GM23338 (cell line): ENCODE measurements at places on chromosomes 11 and 22. TPM values are rescaled to one million over a fixed set of nuclear protein-coding genes. Genes with fewer than 3 reads are reported as not detected.

BCO2 gene
- total RNA-seq, result 0.63 and 1.4 TPM in 2 replicates

- no peak overlapping the region for H3K27ac ChIP-seq
- H3K36me3 ChIP-seq, result no peaks in the 10 kb centered on the region
- no peaks in the 10 kb centered on the region for H3K4me1 ChIP-seq
- no peak overlapping the region for H3K4me3 ChIP-seq
Observed at GRCh38 chr11:90178751-90179150, 44.1 kb downstream of the CHORDC1 start.

- no peaks in the 10 kb centered on the region for H3K36me3 ChIP-seq
- no peak overlapping the region for H3K4me3 ChIP-seq
- no peaks in the 10 kb centered on the region for H3K27me3 ChIP-seq
- H3K27ac ChIP-seq, result peak overlapping the region; percentile 86; the same call in 1 of the 2 replicates
Observed at GRCh38 chr11:68399916-68400315, 60.6 kb upstream of the PPP6R3 start.

DNA sequence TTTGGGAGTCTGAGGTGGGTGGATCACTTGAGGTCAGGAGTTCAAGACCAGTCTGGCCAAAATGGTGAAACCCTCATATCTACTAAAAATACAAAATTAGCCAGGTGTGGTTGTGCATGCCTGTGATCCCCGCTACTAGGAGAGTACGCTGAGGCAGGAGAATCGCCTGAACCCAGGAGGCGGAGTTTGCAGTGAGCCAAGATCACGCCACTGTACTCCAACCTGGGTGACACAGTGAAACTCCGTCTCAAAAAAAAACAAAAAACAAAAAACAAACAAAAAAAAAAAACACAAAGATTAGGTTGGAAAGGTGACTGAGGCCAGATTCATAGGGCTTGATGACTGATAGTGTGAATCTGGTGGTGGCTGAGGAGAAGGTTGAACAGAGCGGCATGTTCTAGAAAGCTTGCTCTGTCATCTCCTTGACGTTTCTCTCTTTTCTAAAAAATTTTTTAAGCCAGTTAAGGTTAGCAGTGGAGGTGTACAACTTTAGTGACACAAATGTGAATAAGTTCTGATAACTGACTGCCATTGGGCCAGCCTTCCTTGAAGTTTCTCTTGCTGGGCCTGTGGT, 40.9 kb downstream of the TXN2 start:
- H3K4me1 ChIP-seq, result peaks cover 10% of the 10 kb centered on the region
- no peak for DNase-seq
- H3K36me3 ChIP-seq, result no peaks in the 10 kb centered on the region
- H3K27ac ChIP-seq, result no peak overlapping the region
- H3K27me3 ChIP-seq, result no peaks in the 10 kb centered on the region

GUCY1A2 gene
- total RNA-seq, result 0.93 and 1.4 TPM in 2 replicates

GRCh38 chr22:31662668-31663037, 638 bp upstream of the PISD start:
- peak overlapping the region; percentile 98 for H3K4me3 ChIP-seq
- no peaks in the 10 kb centered on the region for H3K36me3 ChIP-seq
- no peak for DNase-seq
- no peaks in the 10 kb centered on the region for H3K27me3 ChIP-seq
- peak overlapping the region; percentile 46 for H3K27ac ChIP-seq

SYVN1 gene
- total RNA-seq, result 28.3 and 28.7 TPM in 2 replicates

TCF20 gene
- 57.5 and 68.7 TPM in 2 replicates for total RNA-seq

- DNase-seq, result no peak
- no peak overlapping the region for H3K4me3 ChIP-seq
- peaks cover 37% of the 10 kb centered on the region for H3K4me1 ChIP-seq
- H3K27ac ChIP-seq, result no peak overlapping the region
- no peaks in the 10 kb centered on the region for H3K27me3 ChIP-seq
Observed at GRCh38 chr11:59818572-59818971, 8.0 kb upstream of the MRPL16 start.

RASD2 gene
- total RNA-seq, result 3.2 and 3.6 TPM in 2 replicates

DNA sequence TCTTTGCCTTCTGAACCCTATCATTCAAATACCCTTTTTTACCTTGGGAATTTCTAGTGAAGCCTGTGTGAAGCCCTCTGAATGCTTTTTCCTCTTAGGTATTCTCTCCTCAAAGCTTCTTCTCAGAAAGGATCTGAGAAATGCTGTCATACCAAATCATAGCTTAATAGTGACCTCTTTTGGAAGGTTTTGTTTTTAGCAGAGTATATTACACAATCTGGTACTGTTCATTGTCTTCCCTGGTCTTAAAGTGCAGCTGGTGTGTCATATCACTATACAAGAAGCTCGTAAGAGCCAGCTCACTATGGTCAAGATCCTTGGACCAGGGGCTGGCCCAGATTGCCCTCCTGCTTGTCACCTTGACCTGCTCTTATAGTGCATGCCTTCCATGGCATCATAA, 204.4 kb upstream of the ANO5 start:
- no peak overlapping the region for H3K4me3 ChIP-seq
- no peaks in the 10 kb centered on the region for H3K36me3 ChIP-seq
- DNase-seq, result no peak
- no peaks in the 10 kb centered on the region for H3K27me3 ChIP-seq
- H3K27ac ChIP-seq, result no peak overlapping the region

GRCh38 chr11:21774212-21774611, 418.7 kb upstream of the ANO5 start:
- H3K27ac ChIP-seq, result no peak overlapping the region
- DNase-seq, result no peak
- H3K27me3 ChIP-seq, result no peaks in the 10 kb centered on the region
- H3K4me3 ChIP-seq, result no peak overlapping the region
- H3K4me1 ChIP-seq, result no peaks in the 10 kb centered on the region

- H3K27ac ChIP-seq, result no peak overlapping the region
- no peak overlapping the region for H3K4me3 ChIP-seq
- no peaks in the 10 kb centered on the region for H3K36me3 ChIP-seq
- peaks cover 20% of the 10 kb centered on the region for H3K4me1 ChIP-seq
Observed at GRCh38 chr11:67006029-67006884, 16.7 kb upstream of the SYT12 start.

DNA sequence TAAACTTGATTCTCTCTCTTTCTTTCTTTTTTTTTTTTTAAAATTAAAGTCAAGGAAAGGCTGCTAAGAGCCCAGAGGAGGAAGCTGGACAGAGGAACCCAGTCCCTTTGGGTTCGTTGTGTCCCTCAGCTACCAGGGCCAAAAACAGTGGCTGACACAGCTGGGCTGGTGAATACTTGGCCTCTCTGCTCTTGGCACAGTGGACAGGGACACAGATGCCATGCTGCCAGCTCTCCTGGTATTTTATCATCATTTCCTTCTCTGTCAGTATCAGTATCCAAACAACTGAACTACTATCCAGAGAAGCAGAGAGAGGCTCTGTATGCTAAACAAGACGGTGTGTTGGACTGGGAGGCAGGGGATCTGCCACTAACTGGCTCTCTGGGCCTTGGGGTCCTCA, 123.7 kb upstream of the CCDC90B start:
- H3K36me3 ChIP-seq, result no peaks in the 10 kb centered on the region
- no peak overlapping the region for H3K4me3 ChIP-seq
- H3K27ac ChIP-seq, result no peak overlapping the region
- no peak for DNase-seq
- no peaks in the 10 kb centered on the region for H3K27me3 ChIP-seq

GRCh38 chr11:81916451-81916850, 817.2 kb downstream of the FAM181B start:
- H3K4me3 ChIP-seq, result no peak overlapping the region
- H3K4me1 ChIP-seq, result no peaks in the 10 kb centered on the region
- H3K27ac ChIP-seq, result no peak overlapping the region
- DNase-seq, result no peak
- no peaks in the 10 kb centered on the region for H3K36me3 ChIP-seq

GRCh38 chr22:17875631-17876030, 101.4 kb upstream of the BID start:
- no peaks in the 10 kb centered on the region for H3K36me3 ChIP-seq
- no peaks in the 10 kb centered on the region for H3K4me1 ChIP-seq
- peaks cover 64% of the 10 kb centered on the region for H3K27me3 ChIP-seq
- H3K27ac ChIP-seq, result no peak overlapping the region

DNA sequence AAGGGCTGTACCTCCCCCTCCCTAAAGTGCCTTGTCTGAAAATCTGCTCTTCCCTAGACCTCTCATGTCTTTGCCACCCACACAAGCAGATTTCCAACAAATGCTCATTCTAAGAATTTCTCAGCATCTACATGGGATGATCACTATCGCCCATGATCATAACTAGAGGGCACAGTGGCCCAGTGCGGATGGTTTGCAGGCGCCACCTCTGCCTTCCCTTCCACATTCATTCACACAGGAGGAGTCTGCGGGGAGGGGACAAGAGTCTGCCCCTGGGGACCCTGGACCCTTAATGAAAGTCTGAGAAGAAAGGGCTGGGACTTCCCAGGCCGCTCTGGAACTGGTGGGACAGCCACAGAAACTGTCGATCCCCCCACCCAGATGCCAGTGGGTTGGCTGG, 28.9 kb downstream of the KCTD17 start:
- H3K4me1 ChIP-seq, result peaks cover 3% of the 10 kb centered on the region; the same call in 1 of the 2 replicates
- H3K36me3 ChIP-seq, result no peaks in the 10 kb centered on the region
- H3K4me3 ChIP-seq, result no peak overlapping the region
- no peak for DNase-seq

LRRC10B gene
- 0.08 and 1.6 TPM in 2 replicates for total RNA-seq

DNA sequence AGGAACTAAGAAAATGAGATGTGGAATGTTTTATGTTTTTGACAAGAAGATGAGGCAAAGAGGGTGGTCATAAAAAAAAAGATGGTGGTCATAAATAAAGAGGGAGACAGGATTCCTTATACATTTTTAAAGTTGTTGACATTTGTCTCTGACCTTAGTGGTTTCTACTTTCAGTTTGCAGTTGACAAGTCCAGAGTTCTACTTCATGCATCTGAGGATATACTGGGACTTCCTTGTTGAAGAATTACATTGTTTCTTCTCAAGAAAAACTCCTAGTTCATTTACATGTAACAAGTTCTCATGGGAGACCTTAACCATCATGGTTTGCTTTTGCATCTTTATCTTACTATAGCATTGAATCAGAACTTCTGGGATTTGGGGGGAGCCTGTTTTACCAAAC, 1.2 kb downstream of the OR6X1 start:
- no peak overlapping the region for H3K4me3 ChIP-seq
- H3K4me1 ChIP-seq, result no peaks in the 10 kb centered on the region
- H3K27ac ChIP-seq, result no peak overlapping the region
- no peaks in the 10 kb centered on the region for H3K27me3 ChIP-seq
- no peak for DNase-seq

- peak overlapping the region; percentile 44; the same call in 1 of the 2 replicates for H3K4me3 ChIP-seq
- H3K27me3 ChIP-seq, result no peaks in the 10 kb centered on the region
- DNase-seq, result peak; percentile 88
Observed at GRCh38 chr11:65204646-65205601, 23.2 kb downstream of the CAPN1 start.

DNA sequence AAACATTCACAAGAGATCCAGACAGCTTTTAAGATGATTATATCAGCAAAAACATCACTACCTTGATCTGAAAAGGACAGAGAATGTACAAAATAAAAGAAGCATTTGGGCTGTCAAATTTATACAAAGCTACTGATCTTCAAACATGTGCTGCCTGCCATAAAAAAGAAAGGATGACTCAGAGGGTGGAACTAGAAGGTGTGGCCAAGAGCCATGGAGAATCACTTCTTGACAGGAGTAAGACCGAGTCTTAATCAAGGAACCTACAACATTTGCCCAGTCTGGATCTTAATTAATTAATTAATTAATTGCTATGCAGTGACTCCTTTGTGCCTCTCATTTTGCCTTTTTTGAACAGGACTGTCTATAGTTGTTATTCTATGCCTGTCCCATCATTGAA, 33.2 kb downstream of the C11orf96 start:
- H3K27me3 ChIP-seq, result no peaks in the 10 kb centered on the region
- no peaks in the 10 kb centered on the region for H3K36me3 ChIP-seq
- no peaks in the 10 kb centered on the region for H3K4me1 ChIP-seq
- no peak overlapping the region for H3K4me3 ChIP-seq
- no peak for DNase-seq

PNPLA5 gene
- total RNA-seq, result 5.9 and 6.8 TPM in 2 replicates

- H3K36me3 ChIP-seq, result peaks cover 21% of the 10 kb centered on the region
- H3K4me3 ChIP-seq, result no peak overlapping the region
- peak; percentile 27 for DNase-seq
- no peaks in the 10 kb centered on the region for H3K4me1 ChIP-seq
Observed at GRCh38 chr11:121552154-121552553, 99.4 kb upstream of the SORL1-AS1 start.

CHKB gene
- total RNA-seq, result 51.2 and 67.0 TPM in 2 replicates

DNA sequence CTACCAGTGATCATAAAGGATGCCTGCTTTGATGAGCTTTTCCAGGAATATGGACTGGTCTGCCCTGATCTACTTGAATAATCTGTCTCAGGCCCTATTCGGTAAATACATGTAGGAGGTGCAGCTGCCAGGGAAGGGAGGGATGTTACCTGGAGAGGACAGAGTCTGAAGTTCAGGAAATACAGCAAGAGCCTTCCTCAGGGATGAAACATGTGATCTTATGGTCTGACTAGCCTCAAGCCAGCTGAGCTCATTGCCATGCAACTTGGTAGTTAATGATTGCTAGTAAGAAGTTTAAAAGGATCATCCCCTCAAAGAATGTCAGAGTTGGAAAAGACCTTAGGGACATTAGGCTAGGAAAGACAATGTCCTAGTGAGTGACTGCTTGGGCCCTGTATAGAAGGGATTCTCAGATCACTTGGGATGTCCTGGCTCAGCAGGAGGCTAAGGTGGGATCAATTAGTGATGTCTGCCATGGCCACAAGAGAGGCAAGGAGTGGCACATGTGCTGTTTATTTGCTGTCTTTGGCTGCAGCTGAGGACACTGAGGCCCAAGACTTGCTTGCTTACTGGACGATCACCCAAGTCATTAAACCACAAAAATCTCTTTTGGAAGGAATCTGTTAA, 18.5 kb downstream of the PTPRJ start:
- H3K36me3 ChIP-seq, result no peaks in the 10 kb centered on the region
- no peak overlapping the region for H3K27ac ChIP-seq
- peaks cover 24% of the 10 kb centered on the region for H3K4me1 ChIP-seq
- no peak for DNase-seq
- no peak overlapping the region for H3K4me3 ChIP-seq

DNA sequence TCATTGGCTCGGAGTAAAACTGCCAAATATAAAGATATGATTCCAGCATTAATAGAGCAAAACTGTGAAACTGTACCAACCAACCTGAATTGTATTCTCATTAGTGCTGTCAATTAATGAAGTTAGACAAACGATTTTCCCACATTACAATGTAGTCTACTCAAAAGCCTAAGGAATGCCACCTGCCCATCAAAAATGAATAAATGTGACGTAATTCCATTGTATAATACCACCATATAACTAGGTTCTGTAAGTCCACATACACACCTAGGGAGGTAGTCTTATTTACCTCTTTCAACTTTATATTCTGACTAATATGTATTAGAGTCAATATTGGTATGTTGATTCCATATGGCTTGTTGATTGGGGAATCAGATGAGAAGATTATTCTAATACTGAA, 76.2 kb downstream of the FAM76B start:
- H3K36me3 ChIP-seq, result no peaks in the 10 kb centered on the region
- DNase-seq, result no peak
- no peak overlapping the region for H3K27ac ChIP-seq
- no peak overlapping the region for H3K4me3 ChIP-seq
- H3K27me3 ChIP-seq, result no peaks in the 10 kb centered on the region

DNA sequence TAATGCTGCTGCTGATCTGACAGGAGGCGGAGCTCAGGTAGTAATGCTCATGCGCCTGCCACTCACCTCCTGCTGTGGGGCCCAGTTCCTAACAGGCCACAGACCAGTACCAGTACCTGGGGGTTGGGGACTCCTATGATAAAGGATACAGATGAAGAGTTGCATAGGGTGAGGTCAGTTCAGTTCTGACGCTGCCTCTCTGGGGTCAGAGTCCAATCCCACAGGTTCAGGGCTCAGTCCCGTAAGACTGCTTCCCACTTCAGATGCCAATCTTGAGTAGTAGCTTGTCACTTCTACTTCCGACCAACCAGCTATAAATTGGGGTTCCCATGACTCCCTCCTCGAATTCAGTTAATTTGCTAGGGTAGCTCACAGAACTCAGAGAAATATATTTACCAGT, 8.6 kb downstream of the ASRGL1 start:
- 0 out of 2 replicates have a peak, but pooled peaks cover 6% of the 10 kb centered on the region for H3K36me3 ChIP-seq
- H3K4me3 ChIP-seq, result no peak overlapping the region
- no peaks in the 10 kb centered on the region for H3K27me3 ChIP-seq
- peaks cover 11% of the 10 kb centered on the region for H3K4me1 ChIP-seq
